ENCODE measurements at places on chromosomes 7 and 10.

GRCh38 chr10:122293961-122294380, 22.9 kb downstream of the BTBD16 start:
- no peak for DNase-seq

- DNase-seq: no peak
Measured at GRCh38 chr10:24434961-24435360, 226.0 kb downstream of the KIAA1217 start.

GRCh38 chr7:55476852-55477780, 95.2 kb downstream of the VOPP1 start:
- no peak for DNase-seq

GRCh38 chr10:121078036-121078435, 226.9 kb downstream of the WDR11 start:
- no peak for DNase-seq

- DNase-seq: no peak
Measured at GRCh38 chr7:29381206-29382094, 182.2 kb upstream of the PRR15 start.

- DNase-seq: no peak
Measured at GRCh38 chr10:99368646-99369045, 39.5 kb downstream of the CNNM1 start.

DNA sequence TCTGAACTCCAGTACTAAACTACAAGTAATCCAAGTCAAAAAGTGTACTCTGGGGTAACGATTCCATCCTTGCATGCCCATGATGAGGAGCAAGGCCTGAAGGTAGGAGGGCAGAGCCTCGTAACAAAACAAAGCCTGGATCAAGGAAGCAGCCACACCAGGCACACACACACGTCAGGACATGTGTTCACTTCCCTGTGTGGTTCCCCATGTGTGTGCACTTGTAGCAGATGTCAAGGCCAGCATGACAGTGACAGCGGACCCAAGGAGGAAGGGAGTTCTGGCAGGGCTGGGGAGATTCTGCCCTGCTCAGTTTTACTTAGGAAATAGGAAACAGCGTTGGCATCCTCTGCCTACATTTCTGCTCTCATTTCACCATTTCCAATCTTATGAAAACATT, 92.8 kb downstream of the ALOX5 start:
- DNase-seq: no peak
